NCI-H2029 treated with DMSO at 0.1 percent for 48 hours (cell line): ENCODE measurements at places on chromosomes 16 and 17.

- DNase-seq: no peak
Observed at GRCh38 chr16:27703121-27703520, 153.2 kb downstream of the KATNIP start.

DNA sequence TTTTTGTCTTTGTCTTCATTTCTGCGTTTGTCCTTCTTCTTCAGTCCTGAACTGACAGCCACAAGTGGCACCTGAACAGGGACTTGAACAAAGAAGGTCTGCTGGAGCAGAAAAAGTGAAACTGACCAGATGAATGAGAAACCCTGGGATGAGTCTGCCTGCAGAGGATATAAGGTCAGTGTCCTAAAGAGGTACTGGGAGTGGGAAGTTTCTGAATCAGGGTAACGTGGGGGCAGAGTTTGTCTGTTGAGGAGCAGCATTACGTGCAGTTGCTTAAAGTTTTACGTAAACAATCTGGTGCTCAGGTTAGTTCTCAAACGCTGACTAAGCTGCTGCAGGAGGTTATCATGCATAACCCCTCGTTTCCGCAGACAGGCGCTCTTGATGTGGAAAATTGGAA lies 2057.6 kb downstream of the TP53TG3F start:
- no peak for DNase-seq

DNA sequence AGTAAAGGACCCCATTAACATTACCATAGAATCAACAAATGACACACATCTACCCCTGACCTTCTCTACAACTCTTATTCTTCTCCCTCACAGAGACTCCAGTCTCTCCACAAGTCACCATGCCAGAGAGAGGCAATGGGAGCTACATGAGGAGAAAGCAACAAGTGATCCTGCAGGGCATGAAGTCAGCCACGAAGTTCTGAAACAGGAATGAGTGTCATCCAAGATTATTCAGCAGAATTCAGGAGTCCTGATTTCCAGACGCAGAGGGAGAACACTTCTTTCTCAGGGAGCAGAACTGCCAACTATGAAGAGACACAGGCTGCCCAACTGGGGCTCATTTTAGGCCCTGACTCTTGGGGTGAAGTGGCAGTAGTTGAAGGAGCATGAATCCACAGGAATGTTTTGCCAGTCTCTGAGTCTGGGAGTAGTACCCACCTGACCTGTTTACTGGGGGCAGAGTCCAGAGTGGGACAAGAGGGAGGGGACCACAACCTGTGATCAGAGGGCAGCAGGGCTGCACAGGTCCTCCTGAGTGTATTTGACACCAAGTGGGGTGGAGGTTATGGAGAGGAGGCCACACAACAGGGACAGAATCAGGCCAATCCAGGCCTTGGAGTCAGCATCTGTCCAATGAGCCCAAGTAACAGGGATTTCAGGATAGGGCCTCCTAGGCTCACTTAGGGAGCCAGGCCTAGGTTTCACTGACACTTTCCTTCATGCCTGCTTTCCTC lies 2.4 kb upstream of the MTMR4 start:
- no peak for DNase-seq

- no peak for DNase-seq
Observed at GRCh38 chr17:266219-266618, 84.8 kb upstream of the DOC2B start.

GRCh38 chr17:65956814-65957213 lies 235.1 kb downstream of the CEP112 start:
- DNase-seq: no peak

DNA sequence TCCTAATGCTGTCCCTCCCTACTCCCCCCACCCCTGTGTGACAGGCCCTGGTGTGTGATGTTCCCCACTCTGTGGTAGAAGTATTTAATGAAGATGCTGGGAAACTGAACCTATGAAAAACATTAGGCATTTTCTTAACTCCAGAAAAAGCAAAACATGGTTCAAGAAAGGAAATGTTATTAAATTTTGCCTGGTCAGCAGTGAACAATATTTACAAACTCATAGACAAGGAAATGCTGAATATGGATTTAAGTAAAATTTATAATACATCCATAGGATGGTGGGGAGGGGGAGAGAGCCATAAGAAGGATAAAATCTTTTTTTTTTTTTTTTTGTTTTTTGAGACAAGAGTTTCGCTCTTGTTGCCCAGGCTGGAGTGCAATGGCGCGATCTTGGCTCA lies 10.8 kb upstream of the CRYBA1 start:
- DNase-seq: no peak

DNA sequence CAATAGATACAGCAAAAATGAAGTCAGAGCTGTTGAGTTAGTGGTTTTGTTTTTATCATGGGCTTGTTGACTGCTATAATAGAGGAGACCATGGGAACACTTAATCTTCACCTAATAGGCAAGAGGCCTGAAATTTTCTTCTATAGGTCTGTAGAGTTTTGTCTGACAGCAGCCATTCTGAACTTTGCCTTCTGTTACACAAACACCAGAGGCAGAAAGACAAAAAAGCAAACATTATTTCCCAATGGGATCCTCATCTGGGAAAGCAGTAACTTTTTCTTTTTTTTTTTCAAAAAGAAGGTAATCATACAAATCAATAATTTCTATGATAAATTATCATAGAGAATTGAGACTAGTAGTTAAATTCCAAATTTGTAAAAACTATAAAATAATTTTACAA lies 494.1 kb downstream of the TOX3 start:
- no peak for DNase-seq

- no peak for DNase-seq
Observed at GRCh38 chr17:18323007-18323406, 7.9 kb downstream of the SMCR8 start.

GRCh38 chr17:80441133-80441578 lies 26.2 kb downstream of the ENDOV start:
- no peak for DNase-seq

DNA sequence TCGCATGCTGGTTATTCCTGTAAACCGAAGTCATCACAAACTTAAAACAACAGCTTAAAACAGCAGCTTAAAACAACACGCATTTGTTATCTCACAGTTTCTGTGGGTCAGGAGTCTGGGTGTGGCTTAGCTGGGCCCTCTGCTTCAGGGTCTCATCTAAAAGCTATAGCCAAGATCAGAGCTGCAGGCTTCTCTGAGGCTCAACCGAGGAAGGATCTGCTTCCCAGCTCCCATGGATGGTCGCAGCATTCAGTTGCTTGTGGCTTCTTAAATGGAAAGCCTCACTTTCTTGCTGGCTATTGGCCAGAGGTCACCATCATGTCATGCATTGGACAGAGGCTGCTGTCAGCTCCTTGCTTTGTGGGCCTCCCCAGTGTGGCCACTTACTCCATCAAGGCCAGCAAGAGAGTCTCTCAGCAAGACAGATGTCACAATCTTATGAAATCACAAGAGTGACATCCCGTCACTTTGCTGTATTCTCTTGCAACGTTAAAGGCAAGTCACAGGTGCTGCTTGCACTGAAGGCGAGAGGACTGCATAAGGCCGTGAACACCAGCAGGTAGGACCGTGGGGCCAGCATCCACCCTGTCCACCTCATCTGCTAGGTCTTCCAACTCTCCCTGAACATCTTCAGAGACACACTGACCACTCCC lies 117.9 kb upstream of the TNRC6C start:
- DNase-seq: no peak
